ENCODE measurements at places on chromosomes 1 and 21. TPM values are rescaled to one million over a fixed set of nuclear protein-coding genes. Genes with fewer than 3 reads are reported as not detected.

GRCh38 chr21:35043549-35043948 lies 5.6 kb downstream of the RUNX1 start:
- no peak for DNase-seq

BMP8B gene
- 4.9 TPM for total RNA-seq

- DNase-seq = peak; percentile 37
Measured at GRCh38 chr1:233112186-233113008, 162.0 kb downstream of the NTPCR start.

- no peak for DNase-seq
Measured at GRCh38 chr1:78687315-78687714, 37.7 kb downstream of the IFI44 start.

DNA sequence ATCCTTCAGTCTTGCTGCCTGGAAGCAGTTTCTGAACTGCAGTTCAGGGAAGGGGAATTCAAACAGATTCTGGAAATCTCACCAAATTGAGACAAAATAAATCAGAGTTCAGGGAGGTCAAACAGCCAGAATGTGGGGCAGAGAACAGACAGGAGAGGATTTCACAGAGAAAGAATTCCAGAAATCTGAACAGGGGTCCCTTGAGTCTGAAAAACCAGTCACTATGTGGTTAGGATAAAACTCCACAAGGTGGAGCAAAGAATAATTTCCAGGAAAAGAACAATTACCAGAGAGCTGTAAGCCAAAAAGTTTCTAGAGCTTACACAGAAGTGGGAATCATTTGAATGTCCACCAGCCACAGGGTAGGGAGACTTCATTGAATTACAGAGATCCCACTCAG lies 84.7 kb downstream of the URB2 start:
- no peak for DNase-seq

GRCh38 chr1:207858806-207859205 lies 52.1 kb downstream of the CD34 start:
- DNase-seq = no peak

DNA sequence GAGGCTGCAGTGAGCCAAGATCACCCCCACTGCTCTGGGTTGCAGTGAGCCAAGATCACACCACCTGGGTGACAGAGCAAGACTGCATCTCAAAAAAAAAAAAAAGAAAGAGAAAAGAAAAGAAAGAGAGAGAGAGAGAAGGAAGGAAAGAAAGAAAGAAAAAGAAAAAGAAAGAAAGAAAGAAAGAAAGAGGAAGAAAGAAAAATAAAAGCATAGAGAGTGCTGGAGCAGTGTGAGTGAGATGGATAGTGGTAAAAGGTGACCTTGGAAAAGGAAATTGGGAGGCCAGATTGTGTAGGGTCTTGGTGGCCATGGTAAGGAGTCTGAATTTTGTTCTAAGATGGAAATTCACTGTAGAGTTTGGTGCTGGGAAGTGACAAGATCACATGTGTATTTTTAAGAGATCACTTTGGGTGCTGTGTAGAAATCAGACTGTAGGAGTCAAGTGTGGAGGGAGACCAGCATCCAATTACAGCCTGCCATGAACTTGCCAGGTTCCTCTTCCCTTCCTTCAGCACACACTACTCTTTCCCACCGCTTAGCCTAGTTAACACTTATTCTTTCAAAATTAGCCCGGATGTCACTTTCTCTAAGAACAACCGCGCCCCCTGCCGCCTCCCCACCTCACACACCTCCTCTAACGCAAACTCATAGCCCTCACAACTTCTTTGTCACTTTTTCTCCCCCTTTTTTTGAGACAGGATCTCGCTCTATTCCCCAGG lies 17.9 kb downstream of the MTX1 start:
- peak; percentile 79 for DNase-seq

GRCh38 chr1:31376375-31377134 lies 3.7 kb upstream of the FABP3 start:
- peak; percentile 28 for DNase-seq

SH2D2A gene
- 1.6 TPM for total RNA-seq

GRCh38 chr1:220797553-220797952 lies 10.8 kb downstream of the MTARC1 start:
- no peak for DNase-seq

GRCh38 chr1:58443986-58444868 lies 102.3 kb downstream of the OMA1 start:
- no peak for DNase-seq

GRCh38 chr1:39158327-39159086 lies 46.0 kb upstream of the MACF1 start:
- DNase-seq = peak; percentile 97

- DNase-seq = no peak
Measured at GRCh38 chr1:39450956-39451606, 40.4 kb upstream of the BMP8A start.

GRCh38 chr1:11769274-11769673 lies 7.3 kb downstream of the C1orf167 start:
- no peak for DNase-seq

SON gene
- total RNA-seq = 393 TPM

DNA sequence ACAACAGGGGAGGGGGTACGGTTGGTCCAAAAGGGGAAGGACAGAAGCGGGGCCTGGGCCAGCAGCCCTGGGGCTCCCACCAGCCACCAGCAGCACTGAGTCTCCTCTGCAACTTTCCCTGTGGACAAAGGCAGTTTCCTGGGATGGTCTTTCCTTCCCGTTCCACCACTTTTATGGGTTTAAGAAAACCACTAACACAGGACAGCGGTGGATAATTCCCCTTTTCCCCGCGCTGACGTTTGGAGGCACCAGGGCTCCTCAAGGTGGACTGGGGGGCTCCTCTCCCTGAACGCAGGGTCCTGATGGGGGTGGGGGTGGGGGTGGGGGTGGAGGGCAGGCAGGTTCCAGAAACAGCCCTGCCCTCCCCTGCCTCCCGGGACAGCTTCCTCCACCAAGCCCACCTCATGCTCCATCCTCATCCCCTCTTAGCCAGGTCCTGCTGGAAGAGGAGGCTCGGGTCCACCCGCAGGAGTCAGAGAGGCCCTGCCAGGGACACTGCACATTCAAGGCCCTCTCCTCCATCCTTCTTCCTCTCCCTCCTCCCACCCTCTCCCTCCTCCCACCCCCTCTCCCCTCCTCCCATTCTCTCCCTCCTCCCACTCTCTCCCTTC lies 4.8 kb upstream of the COL6A1 start:
- no peak for DNase-seq

LCE1C gene
- total RNA-seq = not detected

PLA2G2D gene
- 0.57 TPM for total RNA-seq

DNA sequence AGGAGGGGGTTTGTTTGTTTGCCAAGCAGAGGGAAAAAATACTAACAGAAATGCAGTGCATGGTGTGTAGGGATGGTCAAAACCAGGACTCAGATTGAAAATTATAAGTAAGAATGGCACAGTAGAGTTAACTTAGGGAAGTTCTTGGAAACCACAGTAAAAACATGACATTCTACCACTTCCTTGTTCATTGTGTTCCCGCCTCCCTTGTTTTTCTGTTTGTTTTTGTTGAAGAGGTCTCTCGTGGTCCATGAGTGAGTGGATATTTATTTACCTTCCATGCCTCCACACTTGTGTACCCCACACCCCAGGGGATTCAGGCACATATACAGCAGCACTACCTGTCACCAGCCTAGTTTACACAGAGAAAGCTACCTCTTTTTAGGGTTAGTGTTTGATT lies 69.6 kb downstream of the OLFML2B start:
- no peak for DNase-seq

DNA sequence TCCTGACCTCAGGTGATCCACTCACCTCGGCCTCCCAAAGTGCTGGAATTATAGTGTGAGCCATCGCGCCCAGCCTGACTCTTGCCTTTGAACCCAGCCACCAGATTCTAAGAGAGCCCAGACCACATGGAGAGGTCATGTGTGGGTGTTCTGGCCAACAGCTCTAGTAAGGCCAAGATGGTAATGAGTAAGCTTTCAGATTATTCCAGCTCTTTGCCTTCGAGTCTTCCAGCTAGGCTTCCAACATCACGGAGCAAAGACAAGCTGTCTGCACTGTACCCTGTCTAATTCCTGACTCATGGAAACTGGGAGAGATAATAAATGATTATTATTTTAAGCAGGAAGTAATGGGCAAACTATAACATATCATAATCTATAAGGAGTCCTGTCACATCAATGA lies 14.8 kb upstream of the ZFP69B start:
- DNase-seq = no peak

THEM5 gene
- not detected for total RNA-seq

DNA sequence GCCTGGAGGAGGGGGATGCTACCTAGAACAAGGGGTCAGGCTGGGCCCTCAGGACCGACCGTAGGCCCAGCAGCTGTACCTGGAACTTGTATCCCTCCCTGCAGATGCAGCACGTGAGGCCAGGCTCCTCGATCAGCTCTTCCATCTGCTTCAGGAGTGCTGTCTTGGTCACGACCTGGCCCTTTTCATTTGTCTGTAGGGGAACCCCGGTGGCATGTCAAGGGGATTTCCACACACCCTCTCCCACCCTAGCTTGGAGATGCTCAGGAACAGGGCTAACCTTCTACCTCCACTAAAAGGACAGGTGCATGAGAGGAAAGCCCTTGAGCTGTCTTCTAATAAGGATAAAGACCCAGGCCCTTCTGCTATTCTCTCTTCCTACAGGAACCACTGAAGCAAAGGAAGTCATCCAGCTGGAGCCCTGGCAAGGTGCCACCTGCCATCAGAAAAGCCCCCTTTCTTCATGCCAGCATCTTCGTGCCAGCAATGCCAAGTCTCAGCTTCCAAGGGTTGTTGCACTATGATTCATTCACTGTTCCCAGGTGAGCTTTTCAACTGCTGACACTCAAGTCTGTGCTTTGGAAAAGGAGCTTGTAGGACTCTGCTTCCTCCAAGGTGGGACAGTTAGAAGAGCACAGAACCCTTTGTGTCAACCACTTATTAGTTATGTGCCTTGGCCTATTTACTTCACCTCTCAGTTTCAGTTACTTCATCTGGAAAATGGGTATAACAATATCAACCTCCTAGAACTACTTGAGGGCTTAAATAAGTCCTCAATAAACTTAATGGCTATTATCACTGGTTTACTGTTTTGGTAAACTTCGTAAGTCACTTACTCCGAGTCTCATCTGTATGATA lies 122.1 kb downstream of the UBR4 start:
- peak; percentile 46 for DNase-seq

- DNase-seq = no peak
Measured at GRCh38 chr1:24119489-24119858, 7.5 kb upstream of the MYOM3 start.

- no peak for DNase-seq
Measured at GRCh38 chr1:24619376-24619775, 23.7 kb upstream of the SRRM1 start.

DNA sequence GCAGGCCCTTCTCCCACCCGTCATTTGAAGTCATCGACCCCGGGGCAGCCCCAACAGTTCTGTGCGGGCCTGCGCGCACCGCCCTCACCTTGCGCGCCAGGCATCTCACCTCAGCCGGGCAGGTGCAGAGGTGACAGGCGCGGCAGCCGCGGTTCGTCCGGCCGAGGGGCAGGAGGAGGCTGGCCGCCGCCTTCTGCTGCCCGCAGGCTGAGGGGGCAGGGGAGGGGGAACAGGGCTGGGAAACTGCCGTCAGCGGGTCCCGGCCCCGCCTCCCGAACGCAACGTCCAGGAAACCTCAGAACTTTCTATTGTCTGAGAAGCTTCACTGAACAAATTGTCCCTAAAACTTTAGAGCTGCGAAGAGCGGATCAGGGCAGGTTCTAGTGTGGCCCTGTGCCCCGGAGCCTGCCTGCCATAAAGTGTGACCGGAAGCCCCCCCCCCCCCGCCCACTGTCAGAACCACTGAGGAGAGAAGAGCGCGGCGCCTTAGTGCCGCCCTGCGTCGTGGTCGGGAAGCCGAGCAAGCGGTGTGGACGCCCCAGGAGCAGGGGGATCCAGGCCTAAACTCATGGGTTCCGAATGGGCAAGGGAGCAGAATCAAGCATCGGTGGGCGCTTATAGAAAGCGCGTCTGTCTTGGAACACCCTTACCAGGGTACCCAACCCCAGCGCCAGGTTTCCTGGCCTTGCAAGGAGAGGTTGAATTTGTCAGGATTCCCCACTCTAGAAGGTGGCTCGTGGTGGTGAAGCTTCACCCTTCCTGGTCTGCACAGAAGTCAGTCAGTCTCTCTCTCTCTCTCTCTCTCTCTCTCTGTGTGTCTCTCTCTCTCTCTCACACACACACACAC lies 13.3 kb upstream of the TBX15 start:
- DNase-seq = no peak

- DNase-seq = no peak
Measured at GRCh38 chr1:12168451-12169160, 1.8 kb downstream of the TNFRSF1B start.

GRCh38 chr1:169945181-169945580 lies 51.5 kb upstream of the SCYL3 start:
- no peak for DNase-seq

GRCh38 chr1:36161641-36162531 lies 5.9 kb downstream of the MAP7D1 start:
- peak; percentile 51 for DNase-seq

PRRX1 gene
- 37.5 TPM for total RNA-seq

BRDT gene
- not detected for total RNA-seq

DNA sequence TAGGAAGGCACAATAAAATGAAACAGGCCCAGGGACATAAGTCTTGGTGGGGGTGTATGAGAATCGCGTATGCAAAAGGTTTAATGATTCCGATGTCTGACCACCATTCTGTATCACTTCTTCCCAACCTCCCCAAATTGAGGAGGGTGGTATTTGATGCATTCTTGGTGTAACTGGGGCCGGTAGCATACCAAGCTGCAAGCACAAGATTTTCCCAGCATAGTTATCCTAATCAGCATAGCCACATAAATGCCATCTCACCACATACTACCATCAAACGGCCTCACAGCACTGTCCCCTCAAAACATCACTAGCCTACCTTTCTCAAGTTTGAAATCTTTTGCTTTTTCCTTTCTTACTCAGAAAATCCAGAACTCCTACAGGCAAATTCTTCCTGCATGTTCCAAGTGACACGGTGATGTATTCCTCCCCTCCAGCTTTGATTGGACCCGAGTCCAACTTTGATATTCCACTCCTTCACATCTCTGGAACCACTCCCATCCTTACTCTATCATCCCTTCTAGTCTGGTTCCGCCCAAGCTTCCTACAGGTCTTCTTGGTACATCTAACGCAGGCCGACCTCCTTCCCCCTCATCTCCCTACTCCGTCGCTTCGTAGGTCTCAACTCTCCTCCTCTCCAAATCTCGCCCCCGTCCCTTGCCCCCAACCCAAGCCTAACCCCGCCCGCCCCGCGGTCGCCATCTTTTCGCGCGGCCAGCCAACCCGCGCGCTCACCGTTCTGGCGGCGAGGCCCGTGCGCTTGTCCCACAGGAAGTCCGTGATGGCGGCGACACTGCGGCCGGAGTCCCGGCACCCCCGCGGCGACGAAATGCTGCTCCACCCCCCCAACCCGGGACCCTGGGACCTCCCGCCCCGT lies 600 bp downstream of the CLK2 start:
- no peak for DNase-seq

- DNase-seq = no peak
Measured at GRCh38 chr1:201551877-201552731, 13.2 kb downstream of the NAV1 start.

Measured in lung (tissue), 17 donors.